GM20000 (cell line): ENCODE measurements at places on chromosomes 2 and 18.

- DNase-seq = no peak
Measured at GRCh38 chr2:69524799-69525198, 87.6 kb upstream of the NFU1 start.

DNA sequence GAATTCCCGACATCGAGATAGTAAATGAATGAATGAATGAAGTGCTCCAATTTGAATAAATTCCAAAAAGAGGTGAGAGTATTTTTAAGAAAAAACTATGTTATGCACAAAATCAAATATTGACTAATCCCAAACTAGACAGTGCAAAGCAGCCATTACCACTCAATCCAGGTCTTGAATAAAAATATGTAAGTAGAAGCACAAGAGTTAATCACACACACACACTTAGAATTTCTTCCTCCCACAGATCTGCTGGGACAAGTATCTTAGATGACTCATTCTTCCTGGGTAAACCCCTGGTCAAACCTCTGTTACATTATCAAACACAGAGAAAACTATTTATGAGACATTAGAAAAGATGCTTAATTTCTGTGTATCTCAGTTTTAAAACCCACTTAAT lies 102.0 kb downstream of the PLA2R1 start:
- peak; percentile 26 for DNase-seq

DNA sequence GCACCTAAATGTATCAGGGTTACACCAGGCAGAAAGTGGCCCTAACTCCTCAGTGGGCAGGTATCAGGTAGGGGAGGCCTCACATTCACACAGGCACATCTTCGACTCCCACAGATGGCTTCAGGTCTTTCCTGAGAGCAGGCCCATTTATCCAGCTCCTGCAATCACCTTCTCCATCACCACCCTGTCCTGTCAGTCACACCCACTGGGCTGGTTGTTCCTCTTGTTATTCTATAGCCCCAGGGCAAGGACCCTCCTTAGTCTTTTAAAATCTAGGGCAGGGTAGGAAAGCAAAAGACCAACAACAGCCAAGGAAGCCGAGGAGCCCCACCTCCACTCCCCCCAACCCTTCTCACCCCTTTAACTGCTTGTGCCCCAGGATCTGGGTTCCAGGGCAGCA lies 9.1 kb upstream of the HOXD4 start:
- no peak for DNase-seq

- DNase-seq = no peak
Measured at GRCh38 chr2:160322320-160322719, 122.2 kb upstream of the ITGB6 start.

GRCh38 chr2:133040170-133040569 lies 370.2 kb upstream of the LYPD1 start:
- DNase-seq = no peak

DNA sequence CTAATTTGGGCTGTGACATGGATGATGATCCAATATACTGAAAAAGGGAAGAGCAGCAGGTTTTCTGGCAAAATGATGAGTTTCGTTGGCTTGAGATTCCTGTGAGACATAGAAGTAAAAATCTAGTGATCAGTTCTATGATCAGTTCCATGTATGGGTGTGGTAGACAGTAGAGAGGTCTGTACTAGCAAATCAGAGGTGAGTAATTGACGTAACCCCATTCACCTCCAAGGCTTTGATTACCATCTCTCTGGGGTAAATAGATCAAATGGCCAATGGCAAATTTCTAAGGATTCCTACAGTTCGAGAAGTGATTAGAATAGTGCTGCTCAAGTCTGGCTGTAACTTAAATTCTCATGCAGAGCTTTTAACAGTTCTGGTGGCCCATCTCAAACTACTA lies 6.4 kb downstream of the ITGA4 start:
- DNase-seq = no peak

DNA sequence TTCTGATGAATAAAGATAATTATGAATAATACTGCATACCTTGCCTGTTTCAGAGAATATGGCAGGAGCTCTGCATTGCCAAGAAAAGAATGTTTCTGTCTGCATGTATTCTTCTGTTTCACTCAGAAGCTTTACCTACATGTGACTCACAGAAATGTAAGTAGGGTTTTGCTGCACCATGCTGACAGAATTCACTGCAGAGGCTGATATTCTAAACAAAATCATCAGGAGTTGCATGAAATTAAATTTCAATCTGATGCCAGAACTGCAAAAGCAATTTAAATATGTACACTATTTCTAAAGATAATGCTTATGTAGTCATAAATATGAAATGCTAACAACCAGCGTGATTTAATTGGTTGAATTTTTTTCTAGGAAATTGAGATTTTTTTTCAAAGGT lies 332.8 kb upstream of the FSHR start:
- DNase-seq = no peak

- DNase-seq = no peak
Measured at GRCh38 chr2:100773538-100773937, 46.4 kb upstream of the NPAS2 start.

- no peak for DNase-seq
Measured at GRCh38 chr18:36047521-36047920, 19.8 kb downstream of the RPRD1A start.

GRCh38 chr2:199484927-199485326 lies 27.2 kb upstream of the SATB2 start:
- no peak for DNase-seq
